ENCODE measurements at places on chromosomes 3 and 15.

DNA sequence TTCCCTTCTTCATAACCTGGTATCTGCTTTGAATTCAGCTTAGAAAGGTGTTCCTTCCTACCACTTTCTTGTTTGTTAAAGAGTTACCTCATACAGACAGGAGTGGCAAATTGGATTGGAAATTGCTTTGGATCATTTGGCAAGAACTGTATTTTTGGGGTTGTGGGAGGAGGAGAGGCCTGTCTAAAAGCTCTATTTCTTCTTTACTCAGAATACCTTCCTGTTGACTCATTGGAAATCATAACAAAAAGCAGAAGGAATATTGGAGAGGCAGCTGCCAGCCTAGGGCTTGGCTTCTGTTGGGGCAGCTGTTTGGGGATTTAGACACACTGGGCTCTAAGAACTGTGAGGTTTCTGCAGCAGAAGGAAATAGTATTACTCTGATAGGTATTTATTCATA, 14.2 kb downstream of the IQGAP1 start:
- DNase-seq, result no peak

DNA sequence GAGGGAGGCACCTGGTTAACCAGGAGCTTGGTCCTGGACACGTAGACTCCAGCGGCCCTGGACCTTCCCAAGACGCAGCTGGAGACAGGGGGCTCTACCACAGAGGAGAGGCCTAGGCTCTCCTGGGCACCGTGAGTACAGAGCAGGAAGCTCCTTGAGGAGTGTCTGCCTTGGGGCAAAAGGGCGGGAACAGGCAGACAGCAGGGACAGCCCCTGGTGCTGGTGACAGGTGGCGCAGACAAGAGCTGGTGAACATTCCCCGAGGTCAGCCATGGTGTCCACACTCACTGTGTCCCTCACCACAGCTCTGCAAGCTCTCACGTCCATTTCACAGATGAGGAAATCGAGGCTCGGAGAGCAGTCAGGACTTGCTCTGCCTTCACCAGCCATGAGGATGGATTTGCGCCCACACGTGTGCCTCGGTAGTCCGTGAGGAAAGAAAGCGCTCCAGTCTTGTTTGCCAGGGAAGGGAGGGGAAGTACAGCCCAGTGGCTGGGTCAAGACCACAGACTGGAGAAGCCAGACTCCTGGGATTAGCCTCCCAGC, 2.6 kb upstream of the PLXNA1 start:
- DNase-seq, result no peak

- no peak for DNase-seq
Measured at GRCh38 chr3:183430325-183430957, 2.0 kb upstream of the MCF2L2 start.

DNA sequence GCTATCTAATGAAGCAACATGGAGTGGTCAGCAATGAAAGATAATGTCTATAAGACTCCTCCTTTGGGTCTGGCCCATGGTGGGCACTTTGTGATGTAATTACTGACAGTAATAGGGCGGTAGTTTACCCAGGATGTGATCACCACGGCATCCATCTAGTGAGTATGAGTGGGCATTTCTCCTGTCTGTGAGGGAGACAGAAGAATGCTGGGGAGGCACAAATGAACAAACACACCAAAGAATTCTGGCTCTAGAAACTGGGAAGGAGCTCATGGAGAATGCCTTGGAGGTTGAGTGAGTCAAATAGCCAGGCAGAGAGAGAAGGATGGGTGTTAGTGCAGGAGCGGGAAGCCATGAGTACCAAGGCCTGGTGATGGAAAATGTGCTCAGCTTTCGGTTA, 217.5 kb downstream of the WNT5A start:
- no peak for DNase-seq

Measured in head of caudate nucleus (tissue), 42 donors.